Activated CD4-positive, alpha-beta T cell treated with anti-CD3 and anti-CD28 coated beads, Interleukin-2, amount 50 U/mL, for 1 hour (primary cell): ENCODE measurements at places on chromosomes 5 and 9.

GRCh38 chr9:69370430-69370829, 45.4 kb downstream of the ENTREP1 start:
- DNase-seq: no peak

- no peak for DNase-seq
Observed at GRCh38 chr5:162189719-162190118, 122.1 kb downstream of the GABRG2 start.

DNA sequence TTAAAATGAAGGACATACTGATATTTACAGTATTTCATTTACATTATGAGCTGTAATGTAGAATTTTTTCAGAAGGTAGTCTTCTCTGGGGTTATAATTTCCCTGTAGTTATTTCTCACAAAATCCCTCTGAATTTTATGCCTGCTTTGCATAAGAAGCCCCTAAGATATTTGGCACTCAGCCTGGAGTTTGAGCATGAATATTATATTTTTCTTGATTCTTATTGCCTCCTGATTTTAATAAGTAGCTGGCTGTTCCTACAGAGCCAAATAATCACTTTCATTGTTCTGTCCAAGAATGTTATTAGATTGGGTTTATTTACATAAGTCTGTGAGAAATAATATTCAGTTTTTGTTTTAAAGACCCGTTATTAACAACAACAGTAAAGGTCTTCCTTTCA, 195.0 kb downstream of the FER start:
- no peak for DNase-seq

DNA sequence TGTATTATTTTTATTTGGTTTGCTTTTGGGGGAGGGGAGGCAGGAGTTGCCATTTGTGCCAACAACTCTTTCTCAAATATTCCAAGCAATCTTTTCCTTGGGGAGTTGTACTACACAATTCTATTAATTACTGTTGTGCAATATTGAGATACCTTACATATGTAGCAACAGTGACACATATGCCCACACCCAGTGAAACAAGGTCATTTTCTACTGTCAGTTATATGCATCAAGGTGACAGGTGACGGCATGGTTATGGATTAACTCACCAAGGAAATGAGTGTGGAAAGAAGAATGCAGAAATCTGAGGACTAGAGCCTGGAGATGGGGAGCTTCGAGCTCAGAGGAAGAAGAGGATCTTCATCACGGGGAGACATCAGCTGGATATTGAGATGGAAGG, 17.9 kb upstream of the MSMP start:
- no peak for DNase-seq

- no peak for DNase-seq
Observed at GRCh38 chr9:122216798-122217418, 11.8 kb downstream of the LHX6 start.

- DNase-seq: no peak
Observed at GRCh38 chr9:34176089-34176488, 2.8 kb upstream of the UBAP1 start.
